Skeletal muscle tissue (tissue), 5 donors: ENCODE measurements at places on chromosomes 1 and 21. TPM values are rescaled to one million over a fixed set of nuclear protein-coding genes. Genes with fewer than 3 reads are reported as not detected.

ZFP69 gene
- total RNA-seq: 3.7 TPM

TMCC2 gene
- 15.1 TPM for total RNA-seq

SPATA46 gene
- total RNA-seq: not detected

RGS4 gene
- total RNA-seq: 3.7 TPM

LRRN2 gene
- 2.1 TPM for total RNA-seq

FBXO2 gene
- 0.52 TPM for total RNA-seq

IL10 gene
- 1.6 TPM for total RNA-seq

RNASEL gene
- total RNA-seq: 4.2 TPM

IGSF21 gene
- not detected for total RNA-seq

RIMS3 gene
- total RNA-seq: 0.52 TPM

MIXL1 gene
- total RNA-seq: not detected

CD5L gene
- not detected for total RNA-seq

S100A16 gene
- 36.0 TPM for total RNA-seq

PODN gene
- 3.7 TPM for total RNA-seq

FCRL6 gene
- not detected for total RNA-seq

ETV3L gene
- not detected for total RNA-seq

RALGPS2 gene
- 35.5 TPM for total RNA-seq

GADD45A gene
- 11.0 TPM for total RNA-seq

TNNT2 gene
- total RNA-seq: 89.2 TPM

RCSD1 gene
- total RNA-seq: 45.9 TPM

CHRNB2 gene
- under 0.01 TPM for total RNA-seq

KRTAP19-1 gene
- not detected for total RNA-seq

NES gene
- 494 TPM for total RNA-seq

PAQR6 gene
- total RNA-seq: 1.0 TPM

CACHD1 gene
- total RNA-seq: 12.5 TPM

TFF2 gene
- not detected for total RNA-seq

CDK18 gene
- 3.7 TPM for total RNA-seq

ELAVL4 gene
- total RNA-seq: under 0.01 TPM

RHBDL2 gene
- 0.52 TPM for total RNA-seq

CENPF gene
- total RNA-seq: 4.7 TPM

CFHR3 gene
- total RNA-seq: 1.0 TPM

CD48 gene
- 5.2 TPM for total RNA-seq

NBPF4 gene
- total RNA-seq: not detected

MMP23B gene
- 17.2 TPM for total RNA-seq

TAF1A gene
- total RNA-seq: 11.0 TPM

SLC5A9 gene
- total RNA-seq: not detected
